ENCODE measurements at places on chromosomes 16 and 17.

DNA sequence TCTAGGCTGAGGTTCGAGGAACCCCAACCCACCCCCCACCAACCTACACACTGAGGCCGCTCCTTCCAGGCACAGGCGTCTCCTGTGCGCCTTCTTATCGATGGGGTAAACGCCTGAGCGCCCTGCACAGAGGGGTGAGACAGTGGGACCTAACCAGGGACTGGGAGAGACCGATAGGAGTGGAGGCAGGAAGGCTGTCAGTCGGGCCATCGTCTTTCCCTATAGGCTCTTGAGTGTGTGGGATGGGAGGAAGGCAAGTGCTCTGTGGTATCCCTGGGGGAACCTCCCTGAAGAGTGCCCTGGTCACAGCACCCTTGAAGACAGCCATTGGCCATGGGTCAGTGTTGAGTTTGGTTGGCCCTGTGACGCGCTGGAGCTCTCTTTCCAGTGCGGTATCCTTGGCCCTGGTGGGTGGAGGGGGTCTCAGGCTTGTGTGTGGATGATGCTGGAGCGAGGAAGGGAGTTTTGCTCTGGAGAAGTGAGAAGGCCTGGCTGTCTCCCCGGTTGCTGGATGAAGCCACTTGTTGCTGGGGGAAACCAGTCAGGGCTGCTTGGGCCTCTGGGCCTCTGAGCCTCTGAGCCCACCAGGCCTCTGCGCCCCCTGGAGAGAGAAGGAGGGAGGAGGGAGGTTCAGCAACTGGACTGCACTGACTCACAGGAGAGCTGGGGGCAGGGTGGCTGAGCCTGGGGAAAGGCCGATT lies 1.7 kb downstream of the GPRC5C start:
- no peak for DNase-seq

DNA sequence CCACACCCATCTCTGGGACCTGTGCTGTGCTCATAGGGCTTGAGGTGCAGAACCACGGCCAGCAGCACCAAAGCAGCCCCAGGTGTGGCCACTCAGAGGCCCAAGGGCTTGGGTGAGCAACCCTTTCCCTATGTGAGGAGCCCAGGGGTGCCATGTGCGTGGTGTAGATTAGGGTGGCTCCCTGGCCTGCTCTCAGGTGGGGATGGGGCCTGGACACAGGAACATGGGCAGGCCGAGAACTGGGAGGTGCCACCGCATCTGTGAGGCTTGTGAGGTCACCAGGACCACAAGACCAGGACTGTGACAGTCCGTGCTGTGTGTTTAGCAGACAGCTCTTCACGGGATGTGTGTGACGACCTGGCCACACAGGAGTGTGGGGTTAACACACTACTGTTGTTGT lies 103.5 kb upstream of the ZNF750 start:
- no peak for DNase-seq

DNA sequence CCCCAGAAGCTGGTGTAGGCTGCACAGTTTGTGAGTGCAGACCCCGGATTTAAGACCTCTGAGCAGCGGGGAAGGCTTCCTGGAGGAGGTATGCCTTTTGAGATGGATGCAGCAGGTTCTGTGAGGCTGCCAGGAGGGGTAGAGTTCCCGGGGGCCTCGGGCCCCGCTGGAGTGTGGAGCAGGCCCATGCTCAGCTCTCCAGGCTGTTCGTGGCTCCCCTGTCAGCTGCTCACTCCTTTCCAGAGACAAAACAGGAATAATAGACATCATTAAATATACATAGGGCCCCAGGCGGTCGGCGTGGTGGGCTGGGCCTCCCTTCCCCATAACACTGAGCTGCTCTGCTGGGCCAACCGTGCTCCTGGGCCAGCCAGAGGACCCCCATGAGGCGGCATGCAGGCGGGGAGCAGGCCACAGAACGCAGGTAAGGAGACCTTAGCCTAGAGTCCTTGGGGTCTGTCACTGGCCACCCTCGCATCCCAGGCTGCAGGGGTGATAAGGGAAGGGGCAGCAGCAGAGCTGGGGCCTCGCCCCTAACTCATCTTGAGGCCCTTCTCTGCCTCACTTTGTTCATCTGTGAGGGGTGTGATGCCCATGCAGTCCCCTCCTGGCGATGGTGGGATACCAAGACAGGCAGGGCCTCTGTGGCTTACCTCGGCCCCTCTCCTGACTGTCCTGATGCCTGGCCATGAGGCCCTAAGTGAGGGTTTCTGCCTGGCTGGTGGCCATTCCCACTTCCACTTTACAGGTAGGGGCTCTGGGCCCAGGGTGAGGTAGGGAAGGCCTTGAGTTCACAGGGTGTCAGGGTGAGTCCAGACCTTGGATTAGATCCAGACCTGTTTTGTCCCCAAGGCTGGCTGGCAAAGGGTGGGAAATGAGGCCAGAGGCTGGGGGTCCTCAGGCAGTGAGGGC lies at the start of gene MYO15A:
Gene MYO15A, plus strand, starts transcription at position 356 of the 912 bp plus-strand sequence. CDS start 10,045 bp downstream, outside the sequence.
- no peak for DNase-seq

DNA sequence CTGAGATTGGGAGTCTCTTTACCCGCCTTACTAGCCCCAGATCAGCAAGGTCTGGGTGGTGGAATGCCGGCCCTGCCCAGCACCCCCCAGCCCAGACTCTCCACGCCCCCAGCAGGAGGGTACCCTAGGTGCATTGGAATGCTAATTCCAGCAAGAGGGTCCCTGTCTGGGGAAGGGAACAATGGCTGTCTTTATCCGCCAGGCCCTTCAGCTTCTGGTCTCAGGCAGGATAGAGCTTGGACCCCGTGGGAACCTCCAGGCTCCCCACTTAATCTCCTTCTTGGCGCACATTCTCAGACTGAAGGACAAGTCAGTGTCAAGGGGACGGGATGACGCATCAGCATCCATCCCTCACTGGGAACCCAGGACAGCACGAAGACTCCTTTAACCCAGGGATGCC lies 85.1 kb downstream of the LITAF start:
- no peak for DNase-seq

GRCh38 chr17:49403514-49404289 lies 11.0 kb downstream of the PHB1 start:
- no peak for DNase-seq

DNA sequence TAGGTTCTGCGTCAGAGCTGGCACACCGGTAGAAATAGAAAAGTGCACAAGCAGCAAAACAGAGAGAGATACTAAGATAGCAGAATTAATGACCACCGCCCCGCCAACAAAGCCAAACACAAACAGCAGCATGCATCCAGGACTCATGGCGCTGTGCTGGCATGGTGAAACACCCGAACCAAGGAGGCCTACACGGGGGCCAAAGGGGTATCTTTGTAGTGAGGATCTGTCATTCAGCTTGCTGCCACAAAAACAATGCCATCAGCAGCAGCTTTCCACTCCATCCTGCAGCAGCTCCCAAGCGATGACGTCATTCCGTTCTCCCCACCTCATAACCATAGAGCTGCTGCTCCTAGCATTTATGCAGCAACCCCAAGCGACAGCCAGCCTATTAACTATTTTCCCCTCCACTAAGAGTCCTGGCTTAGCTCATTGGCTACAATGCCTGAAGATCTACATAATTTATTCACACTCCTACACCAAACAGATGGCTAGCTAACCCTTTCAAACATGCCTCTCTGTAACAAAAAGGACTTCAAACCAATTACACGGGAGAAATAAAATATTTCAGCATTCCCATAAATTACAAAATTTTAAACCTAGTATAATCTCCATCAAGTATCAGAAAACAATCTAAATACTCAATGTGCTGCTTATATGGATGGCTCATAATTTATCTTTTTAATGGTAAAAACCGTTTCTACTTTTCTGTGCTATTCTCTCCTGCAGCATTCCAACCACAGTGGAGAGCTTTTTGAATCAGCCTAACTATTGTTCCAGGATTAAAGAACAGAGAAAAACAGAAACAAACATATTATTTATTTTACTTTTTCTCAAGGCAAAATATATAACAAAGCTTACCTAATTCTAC lies 73.9 kb downstream of the SPAG9 start:
- DNase-seq = no peak

GRCh38 chr16:49773534-49774475 lies 82.1 kb downstream of the ZNF423 start:
- DNase-seq = no peak

GRCh38 chr16:85042167-85042526 lies 14.6 kb downstream of the KIAA0513 start:
- DNase-seq = no peak

DNA sequence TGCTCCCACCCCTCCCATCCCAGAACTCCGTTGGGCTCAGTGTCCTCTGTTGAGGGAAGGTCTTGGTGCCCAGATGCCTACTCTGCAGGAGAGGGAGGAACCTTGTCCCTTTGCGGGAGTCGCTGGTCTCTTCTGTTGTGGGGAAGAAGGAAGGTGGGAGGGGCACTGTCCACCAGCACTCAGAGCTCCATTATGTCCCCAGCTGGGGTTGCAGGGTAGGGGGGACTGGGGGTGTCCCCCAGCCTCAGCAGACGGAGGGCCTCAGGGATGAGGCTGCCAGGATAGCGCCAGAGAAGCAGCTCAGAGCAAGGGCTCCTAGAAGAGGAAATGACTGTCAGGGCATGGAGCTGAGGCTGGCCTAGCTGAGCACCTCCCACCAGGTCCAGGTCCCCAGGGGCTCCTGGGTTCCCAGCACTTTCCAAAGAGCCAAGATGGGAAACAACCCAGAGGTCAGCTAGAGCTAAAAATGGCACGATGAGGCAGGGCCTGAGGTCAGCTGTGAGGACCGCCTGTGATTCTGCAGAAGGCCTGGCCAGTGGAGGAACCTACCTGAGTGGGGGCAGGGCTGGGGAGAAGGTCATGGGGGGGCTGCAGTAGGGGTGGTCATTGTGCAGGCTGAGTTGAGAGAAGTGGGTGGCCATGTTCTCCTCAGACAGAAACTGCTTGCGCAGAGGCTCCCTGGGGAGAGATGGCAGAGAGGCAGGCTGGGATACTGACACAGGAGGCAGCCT lies 893 bp downstream of the HCFC1R1 start:
- peak; percentile 52 for DNase-seq

- no peak for DNase-seq
Observed at GRCh38 chr16:69411064-69411985, 13.1 kb upstream of the CYB5B start.

- peak; percentile 16 for DNase-seq
Observed at GRCh38 chr16:4915226-4915761, 21.7 kb downstream of the PPL start.

- DNase-seq = no peak
Observed at GRCh38 chr16:53925107-53925410, 221.1 kb downstream of the FTO start.

GRCh38 chr16:11629071-11630030 lies 38.9 kb upstream of the SNN start:
- DNase-seq = no peak

GRCh38 chr16:12210258-12210880 lies 233.8 kb downstream of the SNX29 start:
- DNase-seq = no peak

- DNase-seq = peak; percentile 45
Observed at GRCh38 chr16:78045865-78046581, 23.7 kb downstream of the CLEC3A start.

Measured in GM12865 (cell line).